ENCODE measurements at places on chromosomes 2 and 18.

GRCh38 chr2:120436885-120437603 is 91.1 kb downstream of the INHBB start:
- no peak for DNase-seq

DNA sequence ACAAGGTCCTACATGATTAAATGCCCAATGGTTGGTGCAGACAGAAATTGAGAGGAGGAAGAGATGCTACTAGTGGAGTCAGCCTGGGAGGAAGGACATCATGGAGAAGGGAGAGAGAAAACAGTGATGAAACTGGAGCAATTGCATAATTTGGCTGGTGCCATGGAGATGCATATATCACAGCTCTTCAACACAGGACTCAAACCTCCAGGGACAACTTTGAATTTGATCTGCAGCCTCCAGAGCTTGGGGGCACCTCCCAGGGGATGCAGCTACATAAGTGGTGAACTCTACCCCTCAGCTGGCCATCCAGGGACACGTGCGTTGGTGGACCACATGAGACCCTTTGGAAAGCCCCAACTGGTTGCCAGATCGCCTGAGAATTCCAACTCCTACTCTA is 80.4 kb downstream of the CTAGE1 start:
- DNase-seq = no peak

- no peak for DNase-seq
These were observed 20.9 kb upstream of the RPRD1A start for GRCh38 chr18:36088256-36088655.

DNA sequence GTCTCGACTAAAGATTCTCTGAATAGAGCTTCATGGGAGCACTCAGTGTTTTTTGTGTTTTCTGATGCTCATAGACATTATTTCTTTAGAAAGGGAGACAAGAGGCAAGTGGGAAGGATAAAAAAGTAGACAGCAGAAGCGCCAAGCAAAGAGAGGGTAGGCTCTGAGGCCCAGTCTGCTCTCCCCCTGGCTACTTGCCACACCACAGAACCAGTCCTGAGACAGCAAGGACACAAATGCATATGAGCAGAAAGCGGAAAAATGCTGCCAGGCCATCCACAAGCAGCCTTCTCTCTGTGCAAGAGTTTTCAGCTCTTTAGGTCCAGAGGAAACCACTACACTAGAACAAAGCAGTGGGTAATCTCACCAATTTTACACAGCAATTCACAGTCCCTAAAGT is 285.4 kb downstream of the ZNF521 start:
- DNase-seq = no peak

GRCh38 chr18:45384137-45384961 is 230.9 kb upstream of the SLC14A2 start:
- DNase-seq = no peak

DNA sequence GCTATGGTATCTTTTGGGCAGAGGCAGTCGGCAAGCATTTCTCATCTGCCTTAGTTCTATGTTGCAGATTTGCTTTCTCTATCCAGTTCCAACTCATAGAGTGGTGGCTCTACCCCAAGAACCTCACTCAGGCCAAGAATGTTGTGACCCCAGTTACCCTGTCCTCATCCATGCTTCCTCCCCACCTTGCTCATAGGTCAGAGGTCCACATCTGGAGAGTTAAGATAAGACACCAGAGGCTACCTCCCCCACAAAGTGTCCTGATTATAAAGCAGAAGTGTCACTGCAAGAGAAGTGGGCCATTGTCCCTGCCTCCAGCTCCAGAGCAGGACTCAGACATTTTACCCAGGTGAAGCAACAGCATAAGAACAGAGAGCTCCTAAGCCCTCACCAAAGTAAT is 276.8 kb upstream of the CHST9 start:
- DNase-seq = no peak

All from activated CD4-positive, alpha-beta T cell treated with anti-CD3 and anti-CD28 coated beads, Interleukin-2, amount 50 U/mL, for 4 hours (primary cell).